Activated CD4-positive, alpha-beta T cell treated with anti-CD3 and anti-CD28 coated beads, Interleukin-2, Interleukin-6, amounts not matched to agents 100 ng/mL and 50 ng/mL, durations not matched to agents 16 hours and 8 hours (primary cell): ENCODE measurements at places on chromosomes 12 and 14.

- DNase-seq = no peak
Measured at GRCh38 chr12:80622271-80622670, 85.2 kb upstream of the MYF6 start.

DNA sequence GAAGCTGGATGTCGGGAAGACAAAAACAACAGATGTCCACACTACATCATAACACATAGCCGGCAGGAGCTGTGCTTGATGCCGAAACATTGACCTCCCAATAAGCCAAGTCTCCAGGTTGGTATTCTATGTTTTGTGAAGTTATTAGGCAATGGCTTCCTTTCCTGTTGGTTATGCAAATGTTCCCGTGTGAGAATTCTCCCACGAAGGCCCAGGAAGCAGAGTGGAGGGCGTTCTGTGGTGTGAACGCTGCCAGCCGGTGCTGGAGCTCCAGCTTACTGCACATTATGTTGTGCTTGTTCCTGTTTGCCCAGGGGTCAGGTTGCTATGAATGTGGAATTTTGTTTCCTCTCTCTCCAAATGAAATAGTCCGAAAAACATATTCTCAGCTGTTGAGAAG lies 156.4 kb upstream of the HMGA2 start:
- DNase-seq = no peak

GRCh38 chr12:116651089-116651488 lies 86.8 kb downstream of the SPRING1 start:
- no peak for DNase-seq

DNA sequence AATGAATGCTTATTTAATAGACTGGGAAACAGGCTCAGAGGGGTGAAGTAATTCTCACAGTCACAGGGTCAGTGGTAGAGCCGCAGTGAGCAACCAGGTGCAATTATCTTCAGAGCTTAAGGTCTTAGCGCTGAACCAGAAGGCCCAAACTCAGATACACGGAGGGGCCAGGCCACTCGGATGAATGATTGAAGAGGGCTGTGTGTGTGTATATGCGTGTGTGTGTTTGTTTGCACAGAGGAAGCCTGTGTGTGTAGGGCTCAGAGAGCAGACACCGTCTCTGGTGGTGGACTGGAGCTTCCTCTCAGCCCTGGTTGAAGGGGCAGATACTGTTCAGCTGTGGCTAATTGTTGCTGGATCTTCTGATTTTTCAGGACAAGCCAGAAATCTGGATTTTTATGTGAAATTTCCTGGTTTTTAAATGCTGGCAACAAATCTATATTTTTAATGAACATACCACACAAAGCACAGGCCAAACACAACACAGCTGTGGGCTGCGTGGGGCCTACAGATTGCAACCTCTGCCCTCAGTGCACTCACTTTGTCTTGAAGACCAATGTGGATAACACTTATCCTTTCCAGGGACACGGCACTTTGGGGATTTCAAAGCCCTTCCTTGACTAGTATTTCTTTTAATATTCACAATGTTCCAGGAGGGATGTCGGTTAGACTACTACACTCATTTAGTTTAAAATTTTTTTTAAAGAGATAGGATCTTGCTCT lies 94.5 kb upstream of the NRXN3 start:
- no peak for DNase-seq

DNA sequence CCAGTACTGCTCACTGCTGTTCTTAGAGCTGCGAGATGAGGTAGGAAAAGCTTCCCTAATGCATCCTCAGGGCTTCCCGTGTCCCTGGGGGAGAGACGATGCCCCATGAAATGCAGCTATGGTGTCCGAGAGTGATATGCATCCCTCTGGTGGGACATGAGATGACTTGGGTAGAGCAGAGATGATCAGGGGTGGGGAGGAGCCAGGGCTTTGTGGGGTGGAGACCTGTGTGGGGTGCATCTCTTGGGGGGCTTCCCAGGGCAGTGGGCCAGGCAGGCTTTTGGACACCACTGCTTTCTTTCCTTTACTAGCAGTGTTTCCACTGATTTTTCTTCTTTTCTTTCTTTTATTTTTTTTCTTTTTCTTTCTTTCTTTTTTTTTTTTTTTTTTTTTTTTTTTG lies 147.3 kb downstream of the ADGRD1 start:
- DNase-seq = no peak

DNA sequence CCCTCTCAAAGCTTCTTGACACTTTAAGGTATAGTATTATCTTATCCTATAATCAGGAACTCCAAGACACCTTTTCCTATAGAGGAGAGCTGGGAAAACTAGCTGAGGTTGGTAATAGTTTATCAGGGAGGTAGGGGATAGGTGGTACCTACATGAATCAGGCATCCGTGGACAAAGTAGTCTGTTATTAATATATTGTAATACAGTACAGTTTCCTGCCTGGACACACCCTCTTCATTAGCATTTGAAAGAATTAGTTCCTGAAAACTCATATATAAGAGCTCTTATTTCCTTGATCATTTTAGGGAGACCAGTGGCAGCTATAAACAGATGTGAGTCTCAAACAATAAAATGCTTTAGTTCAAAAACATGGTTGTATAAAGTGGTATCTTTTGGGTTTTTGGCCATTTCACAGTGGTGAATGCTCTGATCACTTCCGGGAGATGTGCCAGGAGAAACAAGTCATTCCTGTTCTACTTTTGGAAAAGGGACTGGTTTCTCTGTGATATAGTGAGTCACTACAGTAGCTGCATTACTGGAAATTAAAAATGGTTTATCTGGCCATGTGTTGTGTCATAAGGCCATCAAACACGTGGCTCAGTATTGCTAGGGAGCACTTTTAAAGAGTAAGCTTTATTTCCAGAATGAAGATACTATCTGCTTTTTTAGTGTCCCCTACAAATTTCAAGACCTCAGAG lies 98.1 kb downstream of the KLRB1 start:
- no peak for DNase-seq

DNA sequence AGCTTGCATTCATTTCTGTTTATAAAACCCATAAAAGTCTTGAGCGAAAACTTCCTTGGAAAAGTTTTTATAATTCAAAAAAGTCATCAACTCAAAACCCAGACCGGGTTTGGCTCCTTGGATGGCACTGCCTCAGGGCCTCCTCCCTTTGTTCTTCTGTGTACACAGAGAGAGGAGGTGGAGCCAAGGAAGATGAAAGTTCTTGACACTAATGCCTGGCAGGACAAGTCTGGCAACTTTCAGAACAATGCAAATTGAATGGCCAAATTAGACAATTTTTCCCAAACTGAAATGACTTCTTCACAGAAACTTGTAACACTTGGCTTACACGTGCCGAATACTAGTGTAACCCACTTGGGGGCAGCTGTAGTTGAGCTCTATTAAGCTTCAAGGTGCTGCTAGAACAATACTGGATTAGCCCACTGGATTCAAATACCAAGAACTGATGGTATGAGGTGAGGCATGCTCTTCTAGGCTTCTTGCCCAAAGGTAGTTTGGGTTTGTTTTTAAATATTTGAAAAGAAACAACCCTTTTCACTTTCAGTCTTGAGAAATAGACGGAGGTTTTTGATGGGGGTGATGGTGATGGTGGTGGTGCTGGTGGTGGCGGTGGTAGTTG lies 86.6 kb upstream of the FRMD6 start:
- no peak for DNase-seq

DNA sequence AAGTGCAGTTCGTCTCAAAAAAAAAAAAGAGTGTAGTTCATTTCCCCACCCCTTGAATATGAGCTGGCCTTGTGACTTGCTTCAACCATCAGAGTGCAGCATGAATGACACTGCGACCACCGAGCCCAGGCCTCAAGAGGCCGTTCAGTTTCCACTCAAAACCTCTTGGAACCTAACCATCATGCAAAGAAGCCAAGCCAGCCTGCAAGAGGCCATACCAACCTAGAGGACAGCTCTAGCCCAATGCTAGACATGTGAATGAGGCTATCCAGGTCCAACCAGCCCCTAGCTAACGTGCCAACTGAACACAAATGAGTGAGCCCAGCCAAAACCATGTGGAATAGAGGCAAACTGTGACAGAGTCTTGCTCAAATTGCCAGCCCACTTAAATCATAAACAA lies 29.7 kb downstream of the R3HDM2 start:
- DNase-seq = no peak

- no peak for DNase-seq
Measured at GRCh38 chr12:115979351-115979750, 298.1 kb downstream of the MED13L start.

DNA sequence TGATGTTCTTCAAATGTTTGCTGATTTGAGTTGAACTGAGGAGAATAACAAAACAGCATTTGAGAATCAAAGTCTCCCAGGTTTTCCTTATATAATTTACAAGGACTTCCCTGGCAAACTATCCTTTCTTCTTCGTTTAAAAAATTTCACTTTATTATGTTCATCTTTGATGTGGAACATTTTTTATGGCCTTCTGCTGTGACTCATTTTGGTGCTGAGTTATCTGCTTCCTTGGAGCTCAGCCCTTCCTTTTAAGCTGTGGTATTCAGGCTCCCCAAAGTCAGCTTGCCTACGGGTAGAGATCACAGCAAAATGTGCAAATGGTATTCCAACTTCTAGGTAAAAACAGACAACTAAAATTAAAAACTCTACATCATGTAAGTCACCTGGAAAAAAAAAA lies 1.4 kb upstream of the ANO4 start:
- DNase-seq = no peak

DNA sequence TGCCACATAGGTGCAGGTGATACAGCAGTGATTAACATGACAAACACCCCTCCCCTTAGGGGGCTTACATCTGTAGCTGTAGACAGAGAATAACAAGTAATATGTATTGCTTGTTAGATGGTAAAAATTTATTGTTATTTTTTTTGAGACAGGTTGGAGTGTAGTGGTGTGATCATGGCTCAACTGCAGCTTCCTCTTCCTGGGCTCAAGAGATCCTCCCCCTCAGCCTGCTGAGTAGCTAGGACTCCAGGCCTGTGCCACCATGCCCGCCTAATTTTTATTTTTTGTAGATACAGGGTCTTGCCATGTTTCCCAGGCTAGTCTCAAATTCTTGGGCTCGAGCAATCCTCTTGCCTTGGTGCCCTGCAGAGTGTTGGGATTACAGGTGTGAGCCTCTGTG lies 19.8 kb downstream of the DIP2B start:
- no peak for DNase-seq

- DNase-seq = no peak
Measured at GRCh38 chr14:46384611-46385010, 267.0 kb downstream of the RPL10L start.

DNA sequence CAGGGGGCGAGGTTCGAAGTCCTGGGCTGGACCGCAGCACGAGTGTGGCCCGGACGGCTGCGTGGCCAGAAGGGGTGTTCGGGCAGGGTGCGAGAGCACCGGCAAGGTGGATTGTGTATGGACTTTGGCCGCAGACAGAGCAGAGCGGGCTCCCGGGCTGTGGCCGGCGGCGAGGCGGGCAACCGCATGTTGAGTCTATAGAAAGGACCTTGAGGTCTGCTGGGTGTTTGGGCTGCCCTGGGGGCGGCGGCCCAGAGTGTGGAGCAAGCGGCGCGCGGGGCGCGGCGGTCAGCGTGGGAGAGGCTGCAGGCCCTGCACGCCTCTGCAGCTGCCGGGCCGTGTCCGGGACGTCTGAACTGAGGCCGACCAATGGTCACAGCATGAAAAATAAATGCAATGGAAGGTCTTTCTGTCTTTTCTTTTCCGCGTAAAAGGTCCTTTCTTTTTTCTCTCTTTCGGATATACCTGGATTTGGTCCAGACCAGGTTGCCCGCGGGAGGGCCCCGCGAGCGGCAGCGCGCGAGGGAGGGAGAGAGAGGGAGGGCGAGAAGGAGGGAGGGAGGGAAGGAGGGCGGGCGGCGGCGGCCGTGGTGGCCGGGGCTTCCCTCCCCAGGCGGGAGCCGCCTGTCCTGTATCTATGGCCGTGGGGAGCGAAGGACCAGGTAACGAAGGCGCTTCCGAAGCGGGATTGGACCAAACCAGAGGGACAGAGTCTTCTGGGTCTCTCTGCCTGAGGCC lies 5.5 kb upstream of the HOXC9 start:
- no peak for DNase-seq

DNA sequence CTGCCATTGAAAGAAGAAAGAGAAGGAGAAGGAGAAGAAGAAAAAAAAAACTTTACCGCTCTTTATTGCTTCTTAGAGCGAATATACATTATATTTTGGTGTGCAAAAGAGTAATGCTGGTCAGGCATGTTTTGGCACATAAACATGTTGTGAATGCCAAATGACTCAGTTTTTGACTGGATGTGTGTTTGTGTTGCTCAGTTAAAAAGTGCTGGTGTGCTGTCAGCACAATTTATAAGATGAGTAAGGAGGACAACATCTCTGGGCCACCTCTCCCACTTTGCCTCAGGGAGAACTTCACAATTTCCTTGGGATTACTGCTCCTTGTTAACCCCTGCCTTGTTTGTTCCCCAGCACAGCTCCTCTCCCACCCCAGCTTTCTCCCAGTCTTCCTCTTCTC lies 584.8 kb downstream of the ETNK1 start:
- DNase-seq = no peak

DNA sequence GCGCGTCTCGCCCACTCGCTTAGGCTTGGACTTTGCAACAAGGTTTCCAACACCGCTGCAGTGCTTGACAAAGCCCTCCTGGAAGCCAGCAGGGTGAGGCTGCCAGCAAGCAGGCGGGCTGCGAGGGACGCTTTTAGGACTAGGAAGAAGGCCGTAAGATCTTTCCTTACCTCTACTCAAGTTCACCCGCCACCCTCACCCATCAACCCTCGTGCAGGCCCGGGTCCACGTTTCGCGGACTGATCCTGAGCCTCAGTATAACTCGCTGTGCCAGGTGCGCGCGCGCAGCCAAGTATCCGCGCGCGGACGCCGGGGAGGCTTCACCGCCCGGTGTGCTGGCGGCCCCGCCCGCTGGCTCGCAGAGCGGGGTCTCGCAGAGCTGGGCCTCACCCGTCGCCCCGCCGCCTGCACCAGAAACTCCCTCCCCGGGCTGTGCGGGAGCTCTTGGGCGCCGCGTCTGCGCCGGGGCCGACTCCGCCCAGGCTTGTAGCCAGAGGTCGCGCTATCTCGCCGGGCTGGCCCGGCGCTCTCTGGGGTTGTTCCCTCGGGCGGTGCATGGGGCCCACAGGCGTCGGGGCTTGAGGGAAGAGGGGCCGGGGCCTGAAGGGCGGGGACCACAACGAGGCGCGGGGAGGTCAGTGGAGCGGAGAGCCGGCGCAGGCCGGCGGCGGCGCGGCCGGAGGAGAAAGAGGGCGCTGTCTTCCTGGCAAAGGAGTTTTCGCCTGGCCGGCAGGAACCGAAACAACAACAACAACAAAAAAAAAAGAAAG lies 7.6 kb upstream of the SIX1 start:
- peak; percentile 53 for DNase-seq

DNA sequence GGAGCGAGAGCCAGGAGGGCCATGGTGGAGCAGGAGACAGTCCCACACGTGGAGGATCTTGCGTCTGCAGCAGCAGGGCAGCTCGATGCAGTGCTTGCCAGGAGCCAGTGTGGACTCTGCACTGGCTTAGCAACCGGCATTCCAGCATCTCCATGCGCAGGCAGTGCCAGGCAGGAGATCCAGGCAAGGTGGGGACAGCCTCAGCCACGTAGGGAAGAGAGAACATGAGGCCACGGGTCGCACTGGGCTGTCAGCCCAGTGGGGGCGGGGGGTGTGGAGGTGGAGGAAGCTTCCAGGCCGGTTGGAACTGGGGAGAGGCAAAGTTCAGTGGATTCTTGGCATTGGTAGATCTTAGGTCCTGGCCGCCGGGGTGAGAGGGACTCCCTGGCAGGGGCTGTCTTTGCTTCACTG lies 121.0 kb upstream of the EVL start:
- no peak for DNase-seq
